AG09319 (cell line): ENCODE measurements at places on chromosomes 16 and 17.

GRCh38 chr16:81521141-81521626 is 76.6 kb downstream of the CMIP start:
- no peak for DNase-seq

DNA sequence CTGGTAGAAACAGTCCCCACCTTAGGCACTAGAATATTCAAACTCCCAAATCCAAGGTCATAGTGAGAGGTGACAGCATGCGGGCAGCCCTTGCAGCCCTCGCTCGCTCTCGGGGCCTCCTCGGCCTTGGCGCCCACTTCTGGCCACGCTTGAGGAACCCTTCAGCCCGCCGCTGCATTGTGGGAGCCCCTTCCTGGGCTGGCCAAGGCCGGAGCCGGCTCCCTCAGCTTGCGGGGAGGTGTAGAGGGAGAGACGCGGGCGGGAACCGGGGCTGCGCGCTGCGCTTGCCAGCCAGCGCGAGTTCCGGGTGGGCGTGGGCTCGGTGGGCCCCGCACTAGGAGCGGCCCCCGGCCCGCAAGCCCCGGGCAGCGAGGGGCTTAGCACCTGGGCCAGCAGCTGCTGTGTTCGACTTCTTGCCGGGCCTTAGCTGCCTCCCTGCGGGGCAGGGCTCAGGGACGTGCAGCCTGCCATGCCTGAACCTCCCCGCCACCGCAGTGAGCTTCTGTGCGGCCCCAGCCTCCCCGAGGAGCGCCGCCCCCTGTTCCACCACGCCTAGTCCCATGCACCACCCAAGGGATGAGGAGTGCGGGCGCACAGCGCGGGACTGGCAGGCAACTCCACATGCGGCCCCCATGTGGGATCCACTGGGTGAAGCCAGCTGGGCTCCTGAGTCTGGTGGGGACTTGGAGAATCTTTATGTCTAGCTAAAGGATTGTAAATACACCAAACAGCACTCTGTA is 45.0 kb downstream of the KPNA2 start:
- DNase-seq, result no peak

GRCh38 chr17:73343168-73343634 is 31.4 kb upstream of the CDC42EP4 start:
- peak; percentile 82 for DNase-seq

DNA sequence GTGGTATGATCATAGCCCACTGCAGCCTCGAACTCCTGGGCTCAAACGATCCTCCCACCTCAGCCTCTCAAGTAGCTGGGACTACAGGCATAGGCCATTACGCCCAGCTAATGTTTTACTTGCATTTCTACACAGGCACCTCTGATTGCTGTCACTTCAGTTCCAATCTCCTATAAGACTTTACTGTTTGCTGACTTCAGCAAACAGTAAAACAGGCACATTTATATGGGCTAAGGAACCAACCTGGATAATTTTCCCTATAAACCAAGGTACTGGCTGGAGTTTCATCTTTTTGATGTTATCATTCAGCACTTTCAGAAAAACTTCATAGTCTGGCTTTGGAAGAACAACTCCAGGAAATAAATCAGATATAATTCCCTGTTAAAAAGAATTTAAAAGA is 114.2 kb downstream of the DNAH3 start:
- no peak for DNase-seq

DNA sequence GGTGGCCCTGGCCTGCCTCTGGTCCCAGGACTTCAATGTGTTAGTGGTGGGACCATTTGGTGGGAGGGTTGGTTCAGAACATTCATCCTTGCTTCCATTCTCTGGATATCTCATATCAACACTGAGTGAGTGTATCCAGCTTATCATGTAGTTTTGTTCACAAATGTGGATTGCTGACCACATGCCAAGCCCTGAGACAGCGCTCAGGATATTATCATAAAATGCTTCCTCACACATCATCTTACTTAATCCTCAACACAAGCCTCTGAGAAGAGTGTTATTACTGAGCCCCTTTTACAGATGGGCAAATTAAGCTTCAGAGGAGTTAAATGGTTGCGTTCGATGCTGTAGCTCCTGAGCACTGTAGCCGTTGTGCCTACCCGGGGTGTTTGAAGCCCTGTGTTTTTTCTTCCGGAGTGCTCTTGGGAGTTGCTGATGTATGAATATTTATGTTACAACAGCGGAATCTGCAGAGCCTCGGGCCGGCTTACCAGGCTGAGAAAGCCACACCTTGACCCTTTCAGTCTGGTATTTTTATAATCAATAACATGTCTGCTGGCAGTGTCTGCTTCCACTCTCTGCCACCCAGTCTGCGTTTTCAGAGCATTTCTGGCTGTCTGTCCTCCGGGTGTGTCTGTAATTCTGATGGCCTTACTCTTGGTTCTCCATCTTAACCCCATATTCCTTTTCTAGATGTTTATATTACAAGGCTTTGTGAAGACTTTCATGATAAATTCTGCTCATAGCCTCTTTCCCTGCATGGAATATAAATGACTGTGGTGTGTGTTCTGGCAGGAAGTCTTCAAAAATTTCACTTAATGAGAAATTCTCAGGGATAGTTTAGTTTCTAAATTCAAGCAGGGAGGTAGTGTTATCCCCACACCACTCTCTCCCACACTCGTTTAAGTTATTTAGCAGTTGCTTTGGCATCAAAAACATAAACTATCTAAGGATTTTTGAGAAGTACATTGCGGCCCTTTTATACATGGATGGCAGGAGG is 2.9 kb downstream of the GLP2R start:
- no peak for DNase-seq

GRCh38 chr17:79072544-79072943 is 2.1 kb upstream of the ENGASE start:
- DNase-seq, result no peak

DNA sequence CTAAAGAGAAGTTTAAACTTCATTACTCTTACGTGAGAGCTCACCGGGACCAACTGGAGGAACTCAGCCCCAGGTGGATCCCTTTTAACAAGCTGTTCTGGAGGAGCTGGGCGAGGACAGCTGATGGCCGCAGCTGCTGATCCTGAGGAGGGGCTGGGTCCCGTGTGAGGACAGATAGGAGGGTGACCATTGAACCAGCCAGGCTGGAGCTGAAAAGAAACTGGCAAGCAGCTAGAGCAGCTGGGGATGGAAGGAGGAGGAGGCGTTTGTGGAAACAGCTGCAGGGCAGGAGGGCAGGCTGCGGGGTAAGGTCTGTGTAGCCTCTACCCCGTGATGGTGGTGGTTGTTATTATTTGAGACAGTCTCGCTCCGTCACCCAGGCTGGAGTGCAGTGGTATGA is 119.5 kb downstream of the AATF start:
- no peak for DNase-seq

DNA sequence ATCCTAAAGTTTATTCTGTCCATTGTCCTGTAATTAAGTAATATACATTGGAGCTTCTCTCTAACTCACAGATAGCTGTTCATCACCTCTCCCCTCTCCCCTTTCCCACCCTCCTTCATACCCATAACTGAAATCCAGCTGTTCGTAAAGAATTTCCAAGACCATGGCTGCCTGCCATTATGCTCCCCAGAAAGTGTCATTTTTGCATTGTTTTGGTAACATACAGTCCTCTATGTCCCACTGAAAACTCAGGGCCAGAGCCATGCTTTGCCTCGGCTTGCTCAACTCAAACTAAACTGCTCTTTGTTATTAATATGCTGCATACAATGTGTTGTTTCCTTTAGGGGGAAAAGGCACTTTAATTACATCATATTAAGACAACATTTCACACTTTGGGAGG is 132.0 kb downstream of the MRTFB start:
- DNase-seq, result no peak

DNA sequence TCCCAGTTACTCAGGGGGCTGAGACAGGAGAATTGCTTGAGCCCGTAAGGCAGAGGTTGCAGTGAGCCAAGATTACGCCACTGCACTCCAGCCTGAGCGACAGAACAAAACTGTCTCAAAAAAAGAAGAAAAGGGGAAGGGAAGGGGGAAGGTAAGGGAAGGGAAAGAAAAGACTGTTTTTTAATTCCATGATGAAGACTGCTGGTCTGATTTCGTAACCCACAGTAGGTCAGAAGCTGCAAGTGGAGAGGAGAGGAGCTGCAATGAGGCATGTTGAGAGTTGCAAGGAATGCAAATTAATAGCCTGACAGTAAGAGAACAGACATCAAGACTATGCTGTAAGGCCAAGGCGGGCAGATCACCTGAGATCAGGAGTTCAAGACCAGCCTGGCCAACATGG is 33.3 kb downstream of the HELZ start:
- DNase-seq, result no peak

DNA sequence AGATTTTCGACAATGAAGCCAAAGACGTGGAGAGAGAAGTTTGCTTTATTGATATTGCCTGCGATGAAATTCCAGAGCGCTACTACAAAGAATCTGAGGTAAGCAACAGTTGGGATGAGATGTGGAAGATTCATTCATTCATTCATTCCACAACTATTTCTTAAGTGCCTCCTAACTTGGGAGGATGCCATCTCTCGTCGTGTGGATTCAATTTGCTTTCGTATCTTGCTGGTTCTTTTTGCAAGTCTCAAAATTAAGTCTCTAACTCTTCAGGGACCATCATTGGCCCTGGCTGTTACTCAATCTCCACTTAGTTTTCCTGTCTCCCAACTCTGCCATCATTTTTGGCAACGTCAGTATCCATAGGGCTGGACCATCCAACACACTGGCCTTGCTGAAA is 85.6 kb upstream of the NOL11 start:
- DNase-seq, result no peak

GRCh38 chr16:86771506-86772460 is 193.4 kb downstream of the FOXL1 start:
- DNase-seq, result no peak
